ENCODE measurements at places on chromosomes 5 and 9.
A peak's percentile ranks its signal among the peaks of the same experiment; 100 is the strongest.

- no peak for DNase-seq
These were observed 304.2 kb downstream of the DNAH5 start for GRCh38 chr5:13640270-13640669.

DNA sequence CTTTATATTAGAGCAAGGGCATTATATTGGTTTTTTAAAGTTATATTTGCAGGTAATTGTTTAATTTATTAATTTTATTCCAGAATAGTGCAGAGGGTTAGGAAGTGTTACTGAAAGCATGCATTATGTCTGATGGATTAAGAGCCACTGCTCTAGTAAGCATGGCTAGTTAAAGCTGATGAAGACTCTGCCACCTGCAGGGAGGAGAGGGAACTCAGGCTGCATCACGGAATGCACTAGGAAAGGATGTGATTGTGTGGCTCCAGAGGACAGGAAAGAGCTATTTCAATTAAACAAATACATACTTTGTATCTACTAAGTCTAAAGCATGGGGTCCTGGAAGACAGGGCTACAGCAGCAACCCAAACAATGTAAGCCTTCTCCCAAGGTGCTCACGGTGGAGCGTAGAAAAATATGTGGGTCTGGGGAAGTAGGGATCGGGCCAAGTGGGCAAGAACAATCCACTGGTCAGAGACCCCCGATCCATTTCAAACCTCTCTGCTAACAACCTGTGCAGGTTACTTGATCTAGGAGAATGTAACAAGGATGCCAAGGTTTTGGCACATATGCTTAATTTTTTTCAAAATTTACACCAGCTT, 15.3 kb upstream of the GRXCR2 start:
- no peak for DNase-seq

- no peak for DNase-seq
These were observed 145.3 kb upstream of the RAPGEF1 start for GRCh38 chr9:131885144-131885609.

DNA sequence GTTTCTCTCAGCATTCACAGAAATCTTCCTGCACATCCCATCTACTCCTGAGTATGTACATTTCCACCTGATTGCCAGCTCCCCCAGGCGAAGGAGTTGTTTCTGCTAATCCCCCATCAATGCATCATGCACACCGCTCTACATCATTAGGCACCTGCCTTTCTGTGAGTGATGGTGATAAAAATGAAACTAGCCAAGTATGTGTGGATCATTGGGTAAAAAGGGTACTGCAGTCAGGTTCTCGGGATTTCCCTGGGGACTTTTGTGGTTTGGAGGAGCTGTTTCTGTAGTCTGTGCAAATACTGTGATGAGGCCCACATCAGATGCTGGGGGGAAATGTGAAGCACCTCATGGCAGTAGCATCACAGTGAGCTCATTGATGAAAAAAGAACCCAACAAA, 30.4 kb downstream of the CAMK4 start:
- no peak for DNase-seq

- no peak for DNase-seq
These were observed 270.2 kb downstream of the FSTL4 start for GRCh38 chr5:133341915-133342710.

- no peak for DNase-seq
These were observed 81.2 kb downstream of the OTULIN start for GRCh38 chr5:14745753-14746152.

DNA sequence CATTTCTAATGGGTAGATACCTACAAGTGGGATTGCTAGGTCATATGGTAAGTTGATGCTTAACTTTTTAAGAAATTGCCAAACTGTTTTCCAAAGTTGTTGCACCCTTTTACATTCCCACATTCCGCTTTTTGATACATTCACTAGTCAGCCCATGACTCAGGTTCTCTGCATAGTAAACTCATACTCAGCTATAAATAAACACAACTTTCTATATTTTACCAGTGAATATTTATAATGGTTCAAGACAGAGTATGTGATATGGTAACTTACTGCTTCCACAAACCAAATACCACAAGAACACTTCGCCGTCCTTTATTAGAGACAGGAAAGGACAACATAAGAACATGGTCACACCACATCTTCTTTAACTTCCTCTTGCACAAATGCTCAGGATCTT, 54.0 kb downstream of the PLPP1 start:
- no peak for DNase-seq

DNA sequence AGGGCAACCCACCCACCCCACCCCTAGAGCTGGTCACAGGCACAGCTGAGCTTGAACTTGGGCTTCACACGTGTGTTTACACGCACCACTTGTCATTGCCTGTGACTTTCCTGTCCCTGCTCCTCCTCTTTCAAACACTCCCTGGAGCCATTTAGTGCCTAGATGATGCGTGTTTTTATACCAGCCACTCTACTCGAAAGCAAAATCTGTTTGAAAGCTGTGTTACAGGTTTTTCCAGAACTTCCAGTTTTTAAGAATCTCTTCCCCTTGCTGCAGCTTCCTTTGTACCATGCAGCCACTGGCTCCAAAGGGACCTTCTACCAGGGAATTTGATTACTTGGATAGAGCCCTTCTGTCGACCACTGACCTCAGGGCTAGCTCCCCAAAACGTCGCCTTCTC, 78.8 kb upstream of the SPRY4 start:
- no peak for DNase-seq

- no peak for DNase-seq
These were observed 95.0 kb downstream of the KIAA1958 start for GRCh38 chr9:112581469-112582176.

DNA sequence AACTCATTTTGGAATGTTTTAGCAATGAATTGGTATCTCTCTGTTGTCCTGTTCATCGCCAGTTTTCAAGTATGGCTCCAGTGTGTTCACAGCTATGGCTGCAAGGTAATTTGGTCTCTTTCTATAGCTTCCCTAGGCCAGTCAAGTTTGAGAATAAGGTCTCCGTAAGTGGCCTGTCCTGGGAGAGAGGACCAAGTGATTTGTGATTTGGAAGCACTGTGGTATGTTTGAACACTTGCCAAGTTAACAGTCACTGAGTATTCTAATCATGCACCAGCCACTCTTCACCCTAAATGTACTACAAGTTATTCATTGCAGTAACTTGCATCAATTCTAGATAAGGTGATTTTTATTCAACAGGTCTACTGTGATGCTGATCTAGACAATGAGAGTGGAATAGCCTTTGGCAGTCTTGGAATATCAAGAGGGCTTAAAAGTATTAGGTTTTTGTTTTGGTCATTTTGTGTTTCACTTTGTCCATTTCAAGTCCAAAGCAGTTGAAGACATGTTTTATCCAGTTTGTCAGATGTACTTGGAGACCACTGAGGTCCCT, 41.1 kb downstream of the G3BP1 start:
- no peak for DNase-seq

DNA sequence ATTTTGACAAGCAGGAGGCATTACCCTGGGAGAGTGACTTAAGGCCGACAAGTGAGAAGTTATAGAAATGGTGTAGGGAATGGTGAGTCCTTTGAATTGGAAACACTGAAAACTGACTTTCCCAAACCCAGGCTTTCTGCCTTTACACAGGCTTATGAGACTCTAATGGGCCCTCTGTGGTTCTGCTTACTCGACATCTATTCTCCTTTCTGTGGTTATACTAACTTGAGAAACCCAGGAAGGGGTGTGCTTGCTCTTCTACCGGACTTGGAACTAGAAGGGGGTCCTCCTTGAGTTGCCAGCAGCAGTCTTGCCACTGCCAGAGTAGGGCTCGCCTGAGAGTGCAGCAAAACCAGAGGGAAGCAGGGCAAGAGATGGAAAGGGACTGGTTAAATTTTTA, 63.3 kb downstream of the FYB1 start:
- DNase-seq, result no peak

DNA sequence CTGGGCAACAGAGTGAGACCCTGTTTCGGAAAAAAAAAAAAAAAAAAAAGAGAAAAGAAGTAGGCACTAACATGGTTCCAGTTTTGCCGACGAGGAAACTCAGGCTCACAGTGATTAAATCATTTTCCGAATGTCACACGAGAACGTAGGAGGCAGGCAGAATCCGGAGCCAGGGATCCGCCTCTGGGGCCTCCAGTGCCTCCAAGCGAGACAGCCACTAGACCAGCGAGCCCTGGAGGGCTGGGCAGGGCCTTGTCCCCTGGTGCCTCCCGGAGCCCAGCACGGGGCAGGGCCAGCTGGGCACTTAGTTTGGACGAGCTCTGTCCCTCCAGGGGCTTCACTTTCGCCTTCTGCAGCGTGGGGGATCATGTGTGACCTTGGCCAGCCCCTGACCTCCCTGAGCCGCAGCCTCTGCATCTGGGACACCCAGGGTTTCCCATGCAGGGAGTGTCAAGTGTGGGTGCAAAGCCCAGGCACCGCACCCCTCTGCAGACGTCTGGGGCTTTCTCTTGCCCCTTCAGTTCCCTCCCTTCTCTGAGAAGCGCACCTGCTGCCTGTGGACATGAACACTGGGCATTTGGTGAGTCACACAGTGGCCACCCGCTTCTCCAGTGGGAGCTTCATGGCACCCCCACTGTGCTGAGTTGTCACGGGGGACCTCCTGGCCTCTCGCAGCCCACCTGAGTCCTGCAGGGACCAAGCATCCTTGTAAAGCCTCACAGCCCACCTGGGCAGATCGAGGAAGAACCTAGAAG, 80.3 kb downstream of the RXRA start:
- DNase-seq, result no peak

DNA sequence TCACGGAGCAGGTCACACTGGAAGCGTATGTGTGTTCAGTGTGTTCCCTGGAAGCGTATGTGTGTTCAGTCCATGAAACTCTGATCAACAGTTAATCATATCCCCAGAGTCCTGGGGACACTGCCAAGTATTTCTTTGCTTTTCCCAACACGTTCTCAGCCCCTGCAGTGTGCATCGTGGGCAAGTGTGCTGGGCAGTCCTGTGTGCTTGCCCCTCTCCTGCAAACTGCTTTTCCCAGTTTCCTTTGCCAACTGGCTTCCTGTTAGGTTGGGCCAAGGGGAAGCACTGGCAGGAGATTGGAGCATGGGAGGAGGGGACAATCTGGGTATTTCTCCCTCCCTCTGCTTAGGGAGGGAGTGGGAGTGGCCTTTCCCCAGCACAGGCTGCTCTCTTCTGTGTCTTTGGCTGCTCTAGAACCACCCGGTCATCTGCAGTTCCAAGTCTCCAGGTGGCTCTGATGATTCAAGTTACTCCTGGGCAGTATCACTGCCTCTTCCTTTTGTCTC, 36.8 kb upstream of the NEK6 start:
- peak; percentile 8 for DNase-seq

DNA sequence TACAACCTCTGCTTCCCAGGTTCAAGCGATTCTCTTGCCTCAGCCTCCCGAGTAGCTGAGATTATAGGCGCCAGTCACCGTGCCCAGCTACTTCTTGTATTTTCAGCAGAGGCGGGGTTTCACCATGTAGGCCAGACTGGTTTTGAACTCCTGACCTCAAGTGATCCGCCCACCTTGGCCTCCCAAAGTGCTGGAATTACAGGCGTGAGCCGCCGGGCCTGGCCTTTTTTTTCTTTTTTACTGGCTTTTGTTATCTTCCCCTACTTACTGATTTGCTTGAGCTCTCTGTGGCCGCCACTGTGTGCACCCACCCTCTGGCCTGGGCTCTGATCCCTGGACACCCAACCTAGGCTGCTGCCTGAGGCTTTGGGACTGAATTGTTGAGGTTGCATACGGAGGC, 60.3 kb downstream of the ANKRD33B start:
- no peak for DNase-seq

DNA sequence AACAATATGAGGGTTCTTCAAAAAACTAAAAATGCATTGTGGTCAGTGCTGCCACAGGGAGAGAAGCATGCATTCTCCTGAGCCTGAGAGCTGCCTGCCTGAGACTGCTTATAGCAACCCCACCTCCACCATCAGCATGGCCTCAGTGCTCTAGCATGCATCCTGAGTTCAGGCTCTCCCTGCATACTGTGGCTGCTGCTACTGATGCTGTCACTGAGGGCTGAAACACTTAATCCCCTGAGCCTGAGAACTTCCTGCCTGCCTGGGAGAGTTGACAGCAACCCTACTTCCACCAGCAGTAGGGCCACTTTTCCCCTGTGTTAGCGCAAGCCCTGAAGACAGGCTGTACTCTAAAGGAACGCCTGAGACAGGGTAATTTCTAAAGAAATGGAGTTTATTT, 206.0 kb downstream of the FBXO4 start:
- DNase-seq, result no peak

DNA sequence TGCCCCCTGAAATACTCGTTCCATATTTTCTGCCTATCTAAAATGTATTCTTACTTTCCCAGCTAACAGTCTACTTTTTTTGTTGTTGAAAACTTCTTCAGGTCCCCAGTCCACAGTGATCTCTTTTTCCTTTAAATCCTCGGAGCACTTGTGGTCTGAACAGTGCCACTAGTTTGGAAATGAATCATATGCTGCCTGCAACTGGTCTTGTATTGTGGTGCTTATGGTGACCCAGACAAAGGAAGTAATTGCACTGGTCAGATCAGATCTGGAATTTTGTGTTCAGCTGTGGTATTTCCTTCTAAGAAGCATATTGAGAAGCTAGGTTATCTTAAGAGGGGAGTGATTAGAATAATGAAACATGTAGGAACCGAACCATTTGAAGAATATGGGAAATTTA, 2.9 kb downstream of the UNC13B start:
- no peak for DNase-seq

GRCh38 chr5:143659599-143660238, 152.2 kb upstream of the HMHB1 start:
- no peak for DNase-seq

- DNase-seq, result no peak
These were observed 39.6 kb downstream of the SH3PXD2B start for GRCh38 chr5:172414531-172415361.

- no peak for DNase-seq
These were observed 8.2 kb downstream of the TNIP1 start for GRCh38 chr5:151072630-151073025.

- DNase-seq, result peak; percentile 8
These were observed 9.3 kb downstream of the ZNF622 start for GRCh38 chr5:16456103-16456832.

DNA sequence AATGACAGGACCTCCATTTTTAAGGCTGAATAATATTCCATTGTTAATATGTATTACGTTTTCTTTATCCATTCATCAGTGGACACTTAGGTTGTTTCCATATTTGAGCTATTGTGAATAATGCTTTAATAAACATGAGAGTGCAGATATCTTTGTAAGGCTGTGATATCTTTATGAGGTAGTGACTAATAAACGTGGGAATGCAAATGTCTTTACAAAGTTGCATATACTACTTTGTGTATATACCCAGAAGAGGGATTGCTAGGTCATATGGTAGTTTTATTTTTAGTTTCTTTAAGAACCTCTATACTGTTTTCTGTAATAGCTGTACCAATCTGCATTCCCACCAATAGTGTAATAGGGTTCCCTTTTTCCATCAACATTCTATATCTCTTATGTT, 148.7 kb downstream of the FOCAD start:
- DNase-seq, result no peak

- DNase-seq, result no peak
These were observed 8.2 kb upstream of the GDNF start for GRCh38 chr5:37847978-37848425.

- DNase-seq, result no peak
These were observed 355.4 kb upstream of the SLC24A2 start for GRCh38 chr9:20144197-20144596.

- no peak for DNase-seq
These were observed 24.4 kb upstream of the PRDM12 start for GRCh38 chr9:130639866-130640555.

- DNase-seq, result no peak
These were observed 28.2 kb downstream of the RNF145 start for GRCh38 chr5:159181152-159181551.

- DNase-seq, result no peak
These were observed 103.5 kb downstream of the SPRY4 start for GRCh38 chr5:142221091-142221860.

- no peak for DNase-seq
These were observed 41.5 kb downstream of the PIP5K1B start for GRCh38 chr9:68746525-68746924.

- DNase-seq, result peak; percentile 35
These were observed 229.1 kb downstream of the SEC61B start for GRCh38 chr9:99451112-99451606.

Measured in hippocampal formation (tissue), 2 donors.